CD4-positive, CD25-positive, alpha-beta regulatory T cell (primary cell): ENCODE measurements at places on chromosomes 2 and 18. TPM values are rescaled to one million over a fixed set of nuclear protein-coding genes. Genes with fewer than 3 reads are reported as not detected.

- H3K4me3 ChIP-seq, result no peak overlapping the region
- peaks cover 3% of the 10 kb centered on the region for H3K27me3 ChIP-seq
- no peaks in the 10 kb centered on the region for H3K4me1 ChIP-seq
- no peak for DNase-seq
Measured at GRCh38 chr2:26605195-26605998, 35.8 kb downstream of the CIB4 start.

The CGREF1 gene
- not detected for total RNA-seq

DNA sequence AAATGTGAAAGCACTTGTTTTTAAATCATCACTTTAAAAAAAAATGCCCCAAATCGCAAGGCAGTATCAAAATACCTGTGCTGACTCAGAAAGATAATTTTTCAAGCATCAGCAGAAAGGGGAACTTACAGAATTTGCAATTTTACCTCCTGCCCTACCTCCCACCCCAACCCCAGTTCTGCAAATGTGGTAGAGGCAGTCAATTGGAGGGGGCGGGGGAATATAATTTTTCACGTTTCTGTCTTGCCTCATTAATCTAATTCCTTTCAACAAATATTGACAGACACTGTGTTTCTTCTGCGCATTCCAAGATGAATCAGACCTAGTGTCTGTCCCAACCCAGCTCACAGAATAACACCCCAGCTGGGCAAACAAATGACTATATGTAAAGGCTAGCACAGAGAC, 76.8 kb downstream of the ALPK2 start:
- no peak overlapping the region for H3K4me3 ChIP-seq
- no peaks in the 10 kb centered on the region for H3K27me3 ChIP-seq
- H3K27ac ChIP-seq, result no peak overlapping the region
- no peak for DNase-seq

GRCh38 chr2:219384859-219385258, 2.9 kb downstream of the DNPEP start:
- no peak overlapping the region for H3K27ac ChIP-seq
- H3K36me3 ChIP-seq, result peaks cover 50% of the 10 kb centered on the region
- DNase-seq, result no peak
- no peak overlapping the region for H3K4me3 ChIP-seq
- H3K4me1 ChIP-seq, result peaks cover 18% of the 10 kb centered on the region
- H3K27me3 ChIP-seq, result no peaks in the 10 kb centered on the region

DNA sequence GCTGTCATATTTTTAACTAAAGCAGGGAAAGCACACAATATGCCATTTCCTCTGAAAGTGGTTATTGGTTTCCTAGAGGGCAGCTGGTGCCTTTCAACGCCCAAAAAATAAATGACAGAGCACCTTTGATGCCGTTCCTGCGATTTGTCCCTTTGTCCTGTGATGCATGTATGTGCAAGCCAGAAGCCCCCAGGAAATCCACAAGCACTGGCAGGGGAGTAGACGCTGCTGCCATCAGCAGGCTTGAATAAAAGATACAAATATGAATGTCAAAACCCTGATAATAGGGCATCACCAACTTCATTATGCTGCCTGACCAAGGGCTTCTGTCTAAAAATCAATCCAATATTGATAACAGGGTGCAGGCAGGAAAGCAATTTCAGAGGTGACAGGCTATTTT, 246.1 kb downstream of the FBXO15 start:
- no peaks in the 10 kb centered on the region for H3K27me3 ChIP-seq
- no peaks in the 10 kb centered on the region for H3K4me1 ChIP-seq
- no peaks in the 10 kb centered on the region for H3K36me3 ChIP-seq

DNA sequence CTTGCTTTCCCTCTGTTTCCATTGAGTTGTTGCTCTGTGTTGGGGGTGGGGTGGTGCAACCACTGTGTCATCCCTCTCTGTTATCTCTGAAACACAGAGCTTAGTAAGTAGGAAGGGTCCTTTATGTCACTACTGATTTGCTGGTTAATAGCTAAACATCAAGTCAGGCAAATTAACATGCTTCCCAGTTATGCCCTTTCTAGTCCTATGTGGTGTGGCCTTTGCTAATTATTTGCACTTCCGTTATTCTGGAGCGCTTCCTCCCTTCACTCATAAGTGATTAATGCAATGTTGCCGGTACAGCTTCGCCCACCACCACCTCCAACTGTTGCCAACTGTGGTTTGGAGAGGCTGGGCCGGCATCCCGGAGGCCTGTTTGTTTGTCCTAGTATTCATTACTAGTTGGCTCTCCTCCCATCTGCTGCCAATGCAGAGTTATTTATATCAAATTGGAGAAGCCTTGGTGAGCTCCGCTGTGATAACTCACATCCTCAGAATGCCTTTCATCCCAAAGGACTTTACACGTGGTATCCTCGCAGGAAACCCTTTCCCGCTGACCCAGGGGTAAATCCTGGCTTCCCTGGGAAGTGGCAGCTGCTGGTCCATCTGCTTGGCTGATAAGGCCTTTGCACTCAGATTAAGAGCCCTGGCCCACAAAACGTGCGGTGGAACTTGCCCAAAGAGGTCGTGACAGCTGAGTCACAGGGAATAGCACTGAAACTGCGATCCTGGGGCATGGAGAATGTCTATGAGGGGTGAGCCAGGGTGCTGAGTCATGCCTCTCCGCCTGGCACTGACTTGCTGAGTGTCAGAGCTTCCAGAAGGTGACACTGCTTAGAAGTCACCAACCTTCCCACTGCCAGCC, 72.0 kb upstream of the ZCCHC2 start:
- H3K27me3 ChIP-seq, result no peaks in the 10 kb centered on the region
- no peak overlapping the region for H3K4me3 ChIP-seq
- no peaks in the 10 kb centered on the region for H3K4me1 ChIP-seq
- DNase-seq, result no peak

GRCh38 chr18:54263904-54264336, 5.4 kb upstream of the POLI start:
- peak overlapping the region; percentile 59 for H3K27ac ChIP-seq
- H3K4me1 ChIP-seq, result peaks cover 27% of the 10 kb centered on the region
- peak overlapping the region; percentile 73 for H3K4me3 ChIP-seq
- H3K27me3 ChIP-seq, result no peaks in the 10 kb centered on the region
- no peaks in the 10 kb centered on the region for H3K36me3 ChIP-seq

DNA sequence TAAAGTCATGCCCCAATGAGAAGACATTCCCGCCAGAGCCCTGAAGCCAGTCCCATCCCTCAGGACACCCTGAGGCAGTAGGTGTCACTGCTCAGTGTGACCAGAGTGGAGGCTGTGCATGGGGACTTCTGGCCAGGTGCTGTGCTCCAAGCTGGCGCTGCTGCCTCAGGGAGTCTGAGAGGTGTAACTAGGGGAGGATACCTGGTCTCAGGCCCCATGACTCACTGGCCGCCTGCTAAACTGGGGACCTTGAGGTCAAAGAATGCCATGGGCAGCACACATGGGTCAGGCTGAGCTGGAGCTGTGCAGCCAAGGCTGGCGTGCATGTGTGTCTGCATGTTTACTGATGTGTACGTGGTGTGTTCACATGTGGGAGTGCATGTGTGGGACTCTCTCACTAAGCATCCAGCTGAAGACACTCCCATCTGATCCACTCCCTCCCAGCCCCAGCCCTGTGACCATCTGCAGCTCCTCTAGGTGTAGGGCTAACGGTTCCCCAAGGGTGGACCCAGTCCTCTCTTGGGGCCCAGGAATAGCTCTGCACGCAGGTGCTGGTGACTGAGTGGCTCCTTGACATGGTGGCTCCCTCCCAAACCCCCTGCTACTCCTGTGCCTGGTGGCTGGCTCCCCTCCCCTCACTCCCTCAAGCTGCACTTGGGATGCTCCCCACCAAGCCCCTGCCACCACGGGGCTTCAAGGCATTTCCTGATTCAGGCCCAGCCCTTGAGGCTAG, 16.5 kb downstream of the HS6ST1 start:
- no peaks in the 10 kb centered on the region for H3K27me3 ChIP-seq
- H3K4me1 ChIP-seq, result no peaks in the 10 kb centered on the region
- no peak overlapping the region for H3K27ac ChIP-seq
- no peak overlapping the region for H3K4me3 ChIP-seq
- no peak for DNase-seq

DNA sequence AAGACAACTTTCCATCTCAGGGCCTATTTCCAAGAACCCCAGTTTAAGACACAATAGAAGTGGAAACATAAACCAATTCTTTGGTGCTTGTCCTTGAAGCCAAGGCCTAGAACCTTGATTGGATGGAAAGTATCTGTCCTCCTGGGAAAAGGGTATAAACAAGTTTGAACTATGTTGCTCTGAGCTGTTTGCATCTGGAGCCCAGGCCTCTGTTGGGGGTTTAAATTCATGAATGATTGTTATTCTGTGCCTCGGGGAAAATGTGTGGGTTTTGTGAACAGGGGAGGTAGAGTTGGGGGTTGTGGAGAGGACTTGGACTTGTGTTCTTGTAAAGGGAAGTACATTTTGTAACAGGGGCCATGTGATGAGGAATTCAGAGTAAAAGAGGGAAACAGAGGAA, 406.1 kb downstream of the SLC4A3 start:
- no peak overlapping the region for H3K4me3 ChIP-seq
- no peak for DNase-seq
- no peaks in the 10 kb centered on the region for H3K4me1 ChIP-seq
- H3K36me3 ChIP-seq, result no peaks in the 10 kb centered on the region

The MRO gene
- not detected for total RNA-seq

The HAAO gene
- total RNA-seq, result not detected

The RBKS gene
- 25.3 TPM for total RNA-seq

The MROH2A gene
- total RNA-seq, result not detected
